Stimulated activated CD4-positive, alpha-beta T cell treated with anti-CD3 and anti-CD28 coated beads, Interleukin-4, amount 100 ng/mL, for 4 hours (primary cell): ENCODE measurements at places on chromosomes 2 and 18.

DNA sequence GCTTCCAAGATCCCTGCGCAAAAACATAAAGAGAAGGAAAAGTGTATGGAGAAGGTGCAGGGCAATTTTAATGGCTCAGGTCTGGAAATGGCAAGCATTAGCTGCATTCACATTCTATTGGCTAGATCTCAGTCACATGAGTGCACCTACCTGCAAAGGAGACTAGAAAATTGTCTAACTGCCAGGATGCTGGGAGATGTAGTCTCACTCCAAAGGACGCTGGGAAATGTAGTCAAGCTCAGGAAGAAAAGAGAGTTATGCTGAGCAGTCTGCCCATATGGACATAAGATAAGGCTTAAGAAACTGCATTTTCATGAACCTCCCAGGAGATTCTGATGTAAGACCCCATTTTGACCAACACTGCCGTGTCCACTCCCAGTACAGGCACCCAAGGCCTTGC lies 9.5 kb upstream of the KLHL29 start:
- DNase-seq, result no peak

GRCh38 chr2:15642011-15642814 lies 50.5 kb downstream of the DDX1 start:
- DNase-seq, result no peak

DNA sequence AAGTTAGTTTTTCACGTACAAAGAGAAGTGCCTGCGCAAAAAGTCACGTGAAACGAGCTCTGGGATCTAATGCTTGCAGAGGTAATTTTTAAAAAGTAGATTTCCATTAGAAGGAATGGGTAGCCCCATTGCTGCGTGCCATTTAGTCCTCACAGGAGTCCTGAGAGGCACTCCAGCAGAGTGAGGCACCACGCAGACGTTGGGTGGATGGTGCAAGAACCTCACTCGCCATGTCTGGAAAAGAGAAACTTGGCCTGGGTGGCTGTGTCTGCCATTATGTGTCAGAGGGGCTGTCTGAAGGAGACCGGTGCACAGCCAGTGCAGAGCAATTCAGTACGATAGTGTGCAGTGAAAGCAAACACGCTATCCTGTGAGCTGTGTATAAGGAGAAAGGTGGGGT lies 1.8 kb upstream of the HDAC4 start:
- no peak for DNase-seq

DNA sequence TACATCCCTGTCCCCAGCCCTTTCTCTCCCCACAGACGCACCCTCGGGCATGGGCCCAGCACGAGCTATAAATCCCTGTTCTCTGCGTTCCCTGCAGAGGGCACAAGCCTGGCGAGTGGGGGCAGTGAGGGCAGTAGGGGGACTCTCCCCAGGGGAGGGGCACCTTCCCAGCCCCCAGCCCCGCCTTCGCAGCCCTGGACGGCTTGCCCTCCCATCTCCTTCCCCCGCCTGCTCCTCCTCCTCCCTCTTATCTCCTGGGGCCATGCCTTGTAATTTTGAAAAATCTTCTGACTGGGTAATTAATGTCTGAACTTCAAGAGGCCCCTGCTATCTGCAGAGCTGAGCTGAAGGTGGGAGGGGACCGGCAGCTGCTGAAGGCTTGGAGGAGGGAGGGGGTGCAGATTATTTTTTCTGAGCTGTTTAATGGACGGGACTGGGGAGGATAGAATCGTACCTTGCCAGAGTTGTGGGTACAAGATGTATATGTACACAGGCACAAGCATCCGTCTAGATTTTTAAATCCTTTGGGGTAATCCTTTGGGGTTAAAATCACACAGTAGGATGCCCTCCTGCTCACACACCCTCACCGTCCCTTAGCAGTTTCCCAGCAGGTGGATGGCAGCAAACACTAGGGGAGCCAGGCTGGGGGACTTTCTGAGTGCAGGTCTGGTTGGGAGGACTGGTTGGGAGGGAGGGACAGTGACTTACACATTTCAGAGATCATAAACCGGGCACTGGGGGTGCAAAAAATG lies 121.9 kb downstream of the SMAD7 start:
- DNase-seq, result no peak

GRCh38 chr2:228038967-228039366 lies 142.5 kb downstream of the SPHKAP start:
- no peak for DNase-seq

DNA sequence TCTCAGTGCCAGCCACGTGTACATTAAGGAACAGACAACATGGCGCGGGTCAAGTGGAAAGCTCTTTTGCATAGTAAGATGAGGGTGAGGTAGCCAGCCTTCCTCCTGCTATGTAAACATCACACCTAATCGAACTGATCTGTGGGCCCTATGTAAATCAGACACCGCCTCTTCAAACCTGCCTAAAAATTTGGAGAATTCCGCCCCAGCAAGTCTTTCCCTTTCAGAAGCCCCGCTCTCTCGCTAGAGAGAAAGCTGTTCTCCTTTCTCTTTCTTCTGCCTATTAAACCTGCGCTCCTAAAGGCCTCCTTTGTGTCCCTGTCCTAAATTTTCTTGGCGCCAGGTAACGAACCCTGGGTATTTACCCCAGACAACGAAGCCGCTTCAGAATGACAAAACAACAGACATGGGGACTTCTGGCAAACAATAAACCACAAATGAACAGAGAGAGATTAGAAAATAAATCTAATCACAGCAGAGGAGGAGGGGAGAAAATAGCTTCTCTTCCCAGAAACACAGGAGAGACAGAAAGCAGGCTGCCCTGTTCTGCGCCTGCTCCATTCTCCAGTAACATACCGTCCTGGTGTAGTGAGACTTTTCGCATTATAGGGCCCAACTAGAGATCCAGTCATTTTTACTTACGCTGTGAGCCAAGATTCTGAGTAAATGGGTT lies 31.9 kb upstream of the CYP1B1 start:
- DNase-seq, result no peak

DNA sequence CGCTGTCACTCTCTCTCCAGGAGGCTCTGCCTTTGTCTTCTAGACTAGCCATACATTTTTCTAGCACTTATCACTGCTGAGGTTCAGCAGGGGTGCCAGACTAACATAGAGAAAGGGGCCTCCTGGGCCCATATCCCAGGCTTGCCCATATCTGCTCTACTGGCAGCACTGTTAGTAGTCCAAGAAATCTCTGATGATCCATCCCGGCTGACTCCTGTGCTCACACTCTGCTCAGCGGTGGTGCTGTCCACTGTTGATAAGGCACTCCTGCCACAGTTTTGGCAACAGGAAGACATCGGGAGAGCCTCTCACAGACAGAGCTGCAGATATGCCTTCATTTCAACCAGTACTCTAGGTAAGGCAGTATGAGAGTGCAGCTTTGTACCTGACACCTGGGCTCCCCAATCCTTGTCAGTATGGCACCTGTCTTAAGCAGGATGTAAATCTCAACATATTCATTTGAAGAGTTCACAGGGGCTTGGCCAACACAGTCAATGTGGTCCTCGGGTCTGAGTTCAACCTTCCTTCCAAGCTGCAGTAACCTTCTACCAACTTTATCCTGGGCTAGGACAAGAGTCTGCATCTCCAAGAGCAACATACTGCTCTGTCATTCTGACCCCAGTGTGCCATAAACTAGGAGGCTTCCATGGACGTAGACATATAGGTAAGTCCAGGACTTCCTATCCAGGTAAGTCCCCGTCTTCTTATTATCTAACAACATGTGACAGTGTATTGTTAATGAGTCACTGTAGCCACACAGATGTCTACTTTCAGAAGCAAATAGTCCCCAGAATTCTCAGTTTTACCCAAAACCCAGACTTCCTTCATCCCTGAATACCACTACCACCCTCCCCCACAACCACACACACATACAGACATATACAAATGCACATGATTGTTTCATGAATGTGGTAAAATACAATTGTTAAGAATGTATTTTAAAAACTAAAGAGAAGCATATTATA lies 16.2 kb downstream of the KLF7 start:
- no peak for DNase-seq

- no peak for DNase-seq
These were observed 1.5 kb upstream of the GDF7 start for GRCh38 chr2:20665243-20666004.

DNA sequence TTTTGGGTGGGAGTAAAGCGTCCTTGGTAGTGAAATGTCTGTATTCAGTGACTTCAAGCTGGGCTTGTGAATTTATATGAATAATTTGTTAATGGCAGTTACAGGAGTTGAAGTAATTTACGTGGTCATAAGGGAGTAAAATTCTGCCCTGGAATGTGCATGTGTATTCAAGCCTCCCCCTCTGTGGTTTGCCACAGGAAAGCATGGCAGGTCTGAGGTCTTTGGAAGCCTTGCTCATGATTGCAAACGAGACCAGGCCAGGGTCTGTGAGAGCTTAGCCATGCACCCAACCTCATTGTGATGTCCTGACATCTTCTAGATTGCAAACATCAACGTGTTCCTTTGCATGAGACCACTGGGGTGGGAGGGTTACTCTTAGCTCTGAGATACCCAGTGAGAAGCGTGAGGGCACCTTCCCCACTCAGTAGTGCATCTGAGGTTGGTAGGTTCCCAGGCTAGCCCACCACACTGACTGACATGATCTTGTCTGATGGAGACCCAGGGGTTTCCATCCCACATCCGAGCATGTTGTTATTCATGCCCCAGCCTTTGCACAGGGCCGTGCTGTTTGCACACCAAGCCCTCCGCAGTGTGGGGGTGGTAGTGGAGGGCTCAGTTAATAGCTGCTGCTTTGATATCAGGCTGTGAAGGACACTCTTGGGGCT lies 216.5 kb downstream of the KLHL29 start:
- no peak for DNase-seq

GRCh38 chr18:78767648-78768071 lies 212.0 kb upstream of the SALL3 start:
- no peak for DNase-seq

- DNase-seq, result no peak
These were observed 142.6 kb downstream of the MEIS1 start for GRCh38 chr2:66577321-66578053.

DNA sequence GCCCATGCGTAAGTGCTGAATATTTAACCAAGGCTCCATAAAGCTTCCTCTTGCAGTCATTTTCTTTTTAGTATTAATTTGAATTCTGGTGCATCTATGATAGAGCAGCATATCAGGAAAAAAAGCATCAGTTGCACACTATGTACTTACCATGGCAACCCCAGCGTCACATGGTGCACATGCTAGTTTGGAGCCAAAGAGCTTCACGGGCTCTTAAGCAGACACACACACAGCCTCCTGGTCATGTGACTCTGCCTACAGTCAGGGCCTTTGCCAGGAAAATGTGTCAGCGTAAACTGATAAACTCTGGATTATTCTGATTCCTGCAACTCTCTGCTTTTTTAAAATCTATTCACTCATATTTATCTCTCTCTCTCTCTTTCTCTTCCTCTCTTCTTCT lies 30.2 kb downstream of the NYAP2 start:
- DNase-seq, result no peak

- no peak for DNase-seq
These were observed 59.4 kb downstream of the LIMS1 start for GRCh38 chr2:108593547-108594098.

DNA sequence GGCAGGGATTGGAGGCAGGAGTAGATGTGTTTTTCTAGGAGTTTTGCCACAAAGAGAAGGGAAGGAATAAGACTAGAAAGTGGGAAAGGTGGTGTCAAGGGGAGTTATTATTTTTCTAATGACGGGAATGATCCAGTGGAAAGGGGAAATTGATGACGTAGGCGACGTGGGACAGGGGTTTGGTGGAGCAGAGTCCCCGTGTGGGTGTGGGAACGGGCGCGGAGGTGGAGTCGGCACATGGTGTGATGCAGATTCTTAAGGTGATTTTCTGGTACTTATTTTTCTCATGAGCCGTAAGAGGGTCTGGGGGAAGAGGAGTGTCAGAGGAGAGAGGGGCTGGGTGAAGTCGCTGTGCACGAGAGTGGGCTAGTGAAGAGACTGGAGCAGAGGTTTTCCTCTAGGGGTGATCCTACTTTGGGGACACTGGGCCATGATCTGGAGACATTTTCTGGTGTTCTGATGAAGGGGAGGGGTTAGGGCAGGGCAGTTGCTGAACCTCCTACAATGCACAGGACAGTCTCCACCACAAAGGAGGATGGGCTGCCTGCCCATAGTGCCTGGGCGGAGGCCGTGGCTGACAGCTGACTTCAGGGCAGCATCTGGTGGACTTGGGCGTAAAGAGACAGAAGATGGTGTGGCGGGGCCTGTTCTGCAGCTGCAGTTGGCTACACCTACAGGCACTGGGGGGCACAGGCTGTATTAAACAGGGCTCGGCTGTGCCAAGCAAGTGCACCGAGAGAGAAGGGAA lies 30.0 kb downstream of the TRAF3IP1 start:
- DNase-seq, result no peak

GRCh38 chr2:854460-854859 lies 96.2 kb upstream of the SNTG2 start:
- no peak for DNase-seq

DNA sequence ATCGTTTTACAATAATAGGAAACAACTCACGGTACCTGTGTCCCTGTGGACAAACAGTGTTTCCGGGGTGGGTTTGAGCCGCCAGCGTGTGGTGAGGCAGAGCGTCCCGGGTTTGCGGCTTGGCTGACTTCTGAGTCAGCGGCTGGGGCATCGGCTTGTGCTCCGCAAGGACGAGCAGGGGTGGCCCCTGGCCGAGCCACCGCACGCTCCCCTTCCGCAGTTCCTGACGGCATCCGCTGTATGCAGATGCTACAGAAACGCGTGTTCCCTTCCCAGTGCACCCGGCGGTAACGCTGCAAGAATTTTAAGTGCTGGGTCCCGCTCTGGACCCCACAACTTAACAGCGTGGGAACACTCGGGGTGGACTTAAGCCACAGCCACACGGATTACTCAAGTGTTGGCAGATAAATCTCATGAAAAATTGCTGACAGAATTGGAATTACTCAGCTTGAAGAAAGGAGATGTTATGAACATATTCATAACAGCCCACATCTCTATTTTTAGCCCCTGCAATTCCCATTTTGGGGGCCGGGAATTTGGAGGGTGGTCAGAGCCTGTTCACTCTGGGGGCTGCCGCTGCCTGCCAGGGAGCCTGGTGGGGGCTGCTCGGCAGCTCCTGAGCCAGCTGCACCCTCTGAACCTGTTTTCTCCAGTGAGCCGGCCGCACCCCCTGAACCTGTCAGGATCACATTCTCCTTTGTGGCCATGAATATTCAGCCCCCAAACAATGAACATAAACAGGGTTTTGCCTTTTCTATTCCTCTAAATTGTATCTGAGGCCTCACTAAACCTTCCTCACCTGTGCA lies 12.6 kb upstream of the KCNG2 start:
- no peak for DNase-seq

- no peak for DNase-seq
These were observed 65.8 kb downstream of the PARD3B start for GRCh38 chr2:204611017-204611631.

DNA sequence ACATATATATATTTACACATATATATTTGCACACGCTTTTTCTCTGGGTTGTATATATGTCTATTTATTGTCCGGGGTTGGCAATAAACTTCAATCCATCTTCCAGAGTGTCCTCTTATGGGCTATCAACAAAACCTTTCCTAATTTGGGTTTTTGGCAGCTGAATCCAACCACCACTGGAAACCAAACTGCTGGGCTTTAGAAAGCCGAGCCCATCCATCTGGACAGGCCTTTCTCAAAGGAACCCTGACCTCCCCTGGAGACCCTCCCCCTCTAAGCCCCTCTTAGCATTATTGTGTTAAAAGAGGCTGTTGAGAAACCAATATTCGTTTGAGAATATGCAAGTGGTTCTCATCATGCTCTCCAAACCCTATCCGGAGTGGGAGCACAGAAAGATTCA lies 153.6 kb downstream of the NRP2 start:
- DNase-seq, result no peak
